Lung (tissue), 17 donors: ENCODE measurements at places on chromosomes 12 and 14. TPM values are rescaled to one million over a fixed set of nuclear protein-coding genes. Genes with fewer than 3 reads are reported as not detected.

GRCh38 chr14:42079911-42080310, 473.2 kb downstream of the LRFN5 start:
- DNase-seq, result no peak
- H3K27me3 ChIP-seq, result no peaks in the 10 kb centered on the region
- no peak overlapping the region for H3K27ac ChIP-seq
- H3K36me3 ChIP-seq, result no peaks in the 10 kb centered on the region
- H3K4me3 ChIP-seq, result no peak overlapping the region
- peaks cover 4% of the 10 kb centered on the region for H3K4me1 ChIP-seq

- DNase-seq, result no peak
- no peaks in the 10 kb centered on the region for H3K4me1 ChIP-seq
- no peaks in the 10 kb centered on the region for H3K36me3 ChIP-seq
- H3K4me3 ChIP-seq, result no peak overlapping the region
- no peak overlapping the region for H3K27ac ChIP-seq
Measured at GRCh38 chr12:108052260-108052659, 76.8 kb upstream of the WSCD2 start.

Gene RBP5
- polyA plus RNA-seq, result 3.3 TPM

Gene HPD
- 0.88 TPM for polyA plus RNA-seq

DNA sequence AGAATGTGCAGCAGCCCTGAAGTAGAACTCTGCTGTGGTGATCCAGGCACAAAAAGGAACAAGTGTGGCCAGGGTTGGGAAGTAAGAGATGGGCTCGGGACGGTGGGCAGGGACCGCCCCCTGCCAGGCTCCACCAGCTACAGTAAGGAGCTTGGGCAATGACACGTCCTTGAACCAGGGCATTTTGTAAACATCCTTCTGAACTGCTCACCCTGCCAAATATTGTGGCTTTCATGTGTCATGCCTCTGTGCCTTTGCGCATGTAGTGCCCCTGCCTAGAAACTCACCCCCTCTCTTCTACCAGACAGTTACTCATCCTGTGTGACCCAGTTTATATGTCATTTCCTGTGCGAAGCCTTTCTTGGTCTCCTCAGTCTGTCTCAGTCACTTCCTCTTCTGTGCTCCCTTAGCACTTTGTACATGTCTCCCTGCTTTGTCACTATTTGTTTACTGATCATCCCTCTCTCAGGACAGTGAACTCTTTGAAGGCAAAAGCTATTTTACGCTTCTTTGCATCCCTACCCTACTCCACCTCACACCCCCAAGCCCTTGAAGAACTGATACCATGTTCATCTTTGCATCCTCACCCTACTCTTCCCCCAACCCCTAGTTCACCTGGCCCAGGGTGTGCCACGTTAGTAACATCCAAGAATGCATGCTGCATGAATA, 108.9 kb upstream of the PLEKHG7 start:
- peak overlapping the region; percentile 81 for H3K27ac ChIP-seq
- H3K36me3 ChIP-seq, result no peaks in the 10 kb centered on the region
- no peak overlapping the region for H3K4me3 ChIP-seq
- no peaks in the 10 kb centered on the region for H3K4me1 ChIP-seq
- H3K27me3 ChIP-seq, result no peaks in the 10 kb centered on the region

Gene OR4E2
- not detected for polyA plus RNA-seq

DNA sequence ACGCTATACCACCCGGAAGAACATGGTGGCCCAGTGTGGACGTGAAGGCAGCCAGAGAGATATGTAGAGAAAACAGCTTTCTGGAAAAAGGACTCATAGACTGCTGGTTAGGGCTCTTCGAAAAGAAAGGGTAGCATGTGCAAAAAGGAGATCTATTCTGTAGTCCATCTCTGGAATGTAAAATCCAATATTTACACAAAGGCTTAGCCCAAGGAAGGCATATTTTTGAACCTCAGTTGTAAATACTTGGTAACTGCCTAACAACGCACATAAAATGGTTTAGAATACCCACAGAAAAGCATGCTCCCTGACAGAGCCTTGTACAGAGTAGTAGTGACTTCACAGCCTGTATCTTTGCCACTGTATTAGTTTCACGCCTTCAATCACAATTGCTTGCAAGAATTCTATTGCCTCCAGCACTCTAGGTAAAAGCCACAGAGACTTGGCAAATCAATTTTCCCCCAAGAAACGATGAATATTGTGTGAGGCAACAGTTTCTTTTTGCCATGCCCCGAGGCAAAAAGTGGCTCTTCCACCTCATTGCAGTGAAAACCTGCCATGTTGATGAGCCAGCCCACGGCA, 59.2 kb downstream of the TRIM9 start:
- no peaks in the 10 kb centered on the region for H3K4me1 ChIP-seq
- DNase-seq, result no peak
- no peaks in the 10 kb centered on the region for H3K27me3 ChIP-seq
- no peak overlapping the region for H3K27ac ChIP-seq
- no peaks in the 10 kb centered on the region for H3K36me3 ChIP-seq

Gene RGS6
- polyA plus RNA-seq, result 0.21 TPM

Gene APOF
- not detected for polyA plus RNA-seq

DNA sequence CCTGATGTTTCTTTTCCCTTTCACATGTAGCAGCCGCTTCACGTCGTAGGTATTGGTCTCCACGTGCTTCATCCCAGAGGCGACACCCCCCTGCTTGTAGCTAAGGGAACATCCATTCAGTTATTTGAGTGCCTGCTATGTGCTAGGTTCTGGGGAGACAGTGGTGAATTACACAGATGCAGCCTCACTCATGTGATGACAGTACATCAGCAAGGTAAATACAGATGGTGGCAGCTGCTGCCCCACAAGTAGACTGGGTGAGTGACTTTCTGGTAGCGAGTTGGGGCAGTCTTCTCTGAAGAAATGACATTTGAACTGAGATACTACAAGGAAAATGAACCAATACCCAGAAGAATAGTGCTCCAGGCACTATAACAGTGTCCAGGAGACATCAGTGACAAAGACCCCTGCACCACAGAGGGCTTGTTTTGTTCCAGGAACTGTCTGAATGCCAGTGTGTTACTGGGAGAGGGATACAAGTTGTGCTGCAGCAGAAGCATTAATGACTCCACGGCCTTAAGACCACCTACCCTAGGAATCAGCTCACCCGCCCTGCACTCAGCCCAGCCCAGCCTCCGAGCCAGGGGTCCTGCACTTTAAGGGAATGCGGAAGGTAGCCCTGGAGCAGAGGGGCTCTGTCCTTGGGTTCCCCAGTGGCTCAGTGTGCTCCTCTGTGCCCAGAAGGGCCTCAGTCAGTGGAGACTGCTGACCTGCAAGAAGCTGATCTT, 7.3 kb downstream of the AVIL start:
- H3K36me3 ChIP-seq, result peaks cover 40% of the 10 kb centered on the region
- H3K4me3 ChIP-seq, result no peak overlapping the region
- H3K27ac ChIP-seq, result no peak overlapping the region

- H3K4me1 ChIP-seq, result no peaks in the 10 kb centered on the region
- H3K27me3 ChIP-seq, result no peaks in the 10 kb centered on the region
- DNase-seq, result no peak
Measured at GRCh38 chr12:70796989-70797388, 123.5 kb downstream of the PTPRR start.

DNA sequence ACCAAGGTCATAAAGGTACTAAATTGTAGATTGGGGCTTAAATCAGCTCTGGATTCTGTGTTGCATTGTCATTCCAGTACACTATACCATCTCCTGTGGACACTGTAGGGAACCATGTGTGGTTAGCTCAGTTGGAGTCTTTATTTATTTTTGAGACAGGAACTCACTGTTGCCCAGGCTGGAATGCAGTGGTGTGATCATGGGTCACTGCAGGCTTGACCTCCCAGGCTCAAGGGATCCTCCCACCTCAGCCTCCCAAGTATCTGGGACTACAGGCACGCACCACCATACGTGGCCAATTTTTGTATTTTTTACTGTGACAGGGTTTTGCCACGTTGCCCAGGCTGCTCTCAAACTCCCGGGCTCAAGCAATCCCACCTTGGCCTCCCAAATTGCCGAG, 6.7 kb downstream of the PAPOLA start:
- H3K36me3 ChIP-seq, result no peaks in the 10 kb centered on the region
- H3K27me3 ChIP-seq, result no peaks in the 10 kb centered on the region
- peak overlapping the region; percentile 9 for H3K27ac ChIP-seq
- no peak for DNase-seq
- H3K4me3 ChIP-seq, result no peak overlapping the region

- no peak overlapping the region for H3K27ac ChIP-seq
- no peak overlapping the region for H3K4me3 ChIP-seq
- H3K27me3 ChIP-seq, result no peaks in the 10 kb centered on the region
- DNase-seq, result no peak
Measured at GRCh38 chr12:117096501-117097042, 2.6 kb downstream of the TESC start.

GRCh38 chr14:88821888-88822287, 2.6 kb upstream of the TTC8 start:
- H3K4me3 ChIP-seq, result no peak overlapping the region
- H3K27ac ChIP-seq, result no peak overlapping the region
- H3K4me1 ChIP-seq, result no peaks in the 10 kb centered on the region
- no peak for DNase-seq

DNA sequence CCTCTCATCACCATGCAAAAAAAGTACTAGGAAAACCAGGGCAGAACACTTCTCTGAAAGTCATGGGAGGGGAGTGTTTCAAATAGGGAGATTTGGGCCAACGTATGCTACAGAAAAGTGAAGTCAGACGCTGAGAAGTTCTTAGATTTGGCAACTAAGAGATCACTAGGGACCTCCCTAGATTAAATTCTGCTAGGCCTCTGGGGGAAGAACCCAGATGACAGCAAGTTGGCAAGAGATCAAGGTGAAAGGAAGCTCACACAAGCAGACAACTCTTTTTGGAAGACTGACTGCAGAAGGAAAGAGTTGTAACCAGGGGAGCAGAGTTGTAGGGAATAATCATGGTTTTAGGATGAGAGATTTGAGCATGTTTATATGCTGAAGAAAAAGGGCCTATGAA, 20.7 kb downstream of the IQSEC3 start:
- DNase-seq, result no peak
- H3K36me3 ChIP-seq, result no peaks in the 10 kb centered on the region
- H3K4me1 ChIP-seq, result no peaks in the 10 kb centered on the region
- no peak overlapping the region for H3K4me3 ChIP-seq
- H3K27ac ChIP-seq, result no peak overlapping the region

DNA sequence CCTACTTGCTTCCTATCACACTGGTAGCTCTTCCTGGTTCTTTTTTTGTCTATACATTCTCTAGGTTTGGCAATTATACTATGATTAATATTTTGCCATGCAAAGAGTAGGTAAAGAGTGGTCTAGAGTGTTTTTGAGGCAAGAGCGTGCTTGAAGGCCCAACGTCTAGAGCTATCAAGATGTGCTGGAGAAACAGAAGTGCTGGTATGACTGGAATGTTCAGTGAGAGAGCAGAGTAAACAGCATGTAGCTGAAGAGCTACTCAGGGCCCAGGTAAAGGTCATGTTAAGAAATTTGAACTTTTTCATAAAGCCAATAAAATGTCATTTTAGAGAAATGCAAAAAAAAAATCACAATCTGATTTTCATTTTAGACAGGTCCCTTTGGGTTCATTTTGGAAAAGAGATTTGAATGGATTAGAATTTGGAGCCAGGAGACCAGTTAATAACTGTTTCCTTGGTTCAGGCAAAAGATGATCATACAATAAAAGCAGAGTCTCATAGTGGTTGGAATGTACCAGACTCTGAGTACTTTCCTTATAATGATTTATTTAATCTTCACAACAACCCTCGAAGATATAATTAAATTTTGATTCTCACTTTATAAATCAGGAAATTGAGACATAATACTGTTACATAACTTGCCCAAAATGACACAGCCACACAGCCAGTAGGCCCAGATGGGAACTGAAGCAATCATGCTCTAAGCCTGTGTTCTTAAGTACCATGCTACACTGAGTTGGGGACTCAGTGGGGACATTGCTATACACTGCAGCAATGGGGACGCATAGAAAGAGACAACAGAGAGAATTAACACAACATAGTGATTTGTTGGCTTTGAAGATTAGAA, 350.1 kb downstream of the NELL2 start:
- H3K4me1 ChIP-seq, result no peaks in the 10 kb centered on the region
- no peak overlapping the region for H3K4me3 ChIP-seq
- DNase-seq, result peak; percentile 15
- H3K27ac ChIP-seq, result peak overlapping the region; percentile 52
- no peaks in the 10 kb centered on the region for H3K36me3 ChIP-seq
- H3K27me3 ChIP-seq, result no peaks in the 10 kb centered on the region

Gene TGFB3
- polyA plus RNA-seq, result 16.5 TPM

DNA sequence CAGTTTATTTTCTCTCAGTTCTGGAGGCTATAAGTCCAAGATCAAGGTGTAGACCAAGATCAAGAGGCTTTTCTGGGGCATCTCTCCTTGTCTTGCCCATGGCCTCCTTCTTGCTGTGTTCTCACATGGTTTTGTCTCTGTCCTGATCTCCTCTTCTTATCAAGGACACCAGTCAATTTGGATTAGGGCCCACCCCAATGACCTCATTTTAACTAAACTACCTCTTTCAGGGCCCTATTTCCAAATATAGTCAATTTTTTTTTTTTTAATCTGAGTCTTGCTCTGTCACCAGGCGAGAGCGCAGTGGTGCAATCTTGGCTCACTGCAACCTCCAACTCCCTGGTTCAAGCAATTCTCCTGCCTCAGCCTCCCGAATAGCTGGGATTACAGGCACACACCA, 50.8 kb downstream of the TSHR start:
- DNase-seq, result no peak
- H3K27ac ChIP-seq, result no peak overlapping the region
- H3K27me3 ChIP-seq, result no peaks in the 10 kb centered on the region
- no peaks in the 10 kb centered on the region for H3K36me3 ChIP-seq

Gene OAS2
- polyA plus RNA-seq, result 9.8 TPM

GRCh38 chr14:68688872-68689371, 103.9 kb downstream of the ZFP36L1 start:
- no peaks in the 10 kb centered on the region for H3K27me3 ChIP-seq
- H3K36me3 ChIP-seq, result no peaks in the 10 kb centered on the region
- no peak overlapping the region for H3K27ac ChIP-seq
- DNase-seq, result peak; percentile 96
- peaks cover 16% of the 10 kb centered on the region for H3K4me1 ChIP-seq
- no peak overlapping the region for H3K4me3 ChIP-seq

GRCh38 chr12:109723311-109723881, 9.8 kb downstream of the FAM222A start:
- no peaks in the 10 kb centered on the region for H3K27me3 ChIP-seq
- no peak for DNase-seq
- H3K4me3 ChIP-seq, result no peak overlapping the region
- no peaks in the 10 kb centered on the region for H3K36me3 ChIP-seq

Gene ALX1
- polyA plus RNA-seq, result 0.08 TPM

- H3K4me1 ChIP-seq, result no peaks in the 10 kb centered on the region
- H3K36me3 ChIP-seq, result no peaks in the 10 kb centered on the region
- H3K27me3 ChIP-seq, result no peaks in the 10 kb centered on the region
- DNase-seq, result no peak
- no peak overlapping the region for H3K4me3 ChIP-seq
Measured at GRCh38 chr12:126309278-126309677, 1244.0 kb downstream of the AACS start.

Gene IL26
- not detected for polyA plus RNA-seq

GRCh38 chr12:75850721-75851462, 180.7 kb downstream of the PHLDA1 start:
- H3K4me3 ChIP-seq, result no peak overlapping the region
- no peaks in the 10 kb centered on the region for H3K36me3 ChIP-seq
- H3K4me1 ChIP-seq, result peaks cover 47% of the 10 kb centered on the region
- no peak for DNase-seq

GRCh38 chr14:54446161-54446693, 5.1 kb upstream of the CNIH1 start:
- no peak overlapping the region for H3K27ac ChIP-seq
- no peaks in the 10 kb centered on the region for H3K27me3 ChIP-seq
- peaks cover 14% of the 10 kb centered on the region for H3K4me1 ChIP-seq
- peak; percentile 63 for DNase-seq
- H3K36me3 ChIP-seq, result no peaks in the 10 kb centered on the region
- H3K4me3 ChIP-seq, result no peak overlapping the region
